Activated CD4-positive, alpha-beta T cell treated with anti-CD3 and anti-CD28 coated beads for 36 hours (primary cell): ENCODE measurements at places on chromosomes 4 and X.

- no peak for DNase-seq
Measured at GRCh38 chr4:71272976-71273375, 65.8 kb upstream of the SLC4A4 start.

- no peak for DNase-seq
Measured at GRCh38 chr4:156672492-156673305, 298.9 kb downstream of the PDGFC start.

GRCh38 chr4:99008051-99008450, 12.5 kb downstream of the METAP1 start:
- no peak for DNase-seq

DNA sequence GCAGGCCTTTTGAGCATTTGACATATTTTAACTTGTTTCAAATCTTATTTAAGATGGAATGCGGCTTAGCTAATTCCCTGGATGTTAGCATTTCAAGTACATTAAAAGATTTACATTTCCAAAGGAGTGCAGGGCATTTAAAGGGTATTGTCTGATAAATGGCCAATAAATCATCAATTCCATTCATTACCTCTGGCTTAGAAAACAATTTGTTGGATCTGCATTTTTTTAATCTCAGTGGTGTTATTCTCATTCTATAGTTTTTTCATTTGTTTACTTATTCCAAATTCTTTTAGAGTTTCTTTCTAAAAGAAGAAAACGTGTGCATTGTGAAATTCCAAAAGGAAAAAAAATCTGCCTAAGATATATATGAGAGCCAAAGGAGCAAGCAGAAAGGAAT, 1.3 kb upstream of the NLRP2B start:
- DNase-seq: no peak

DNA sequence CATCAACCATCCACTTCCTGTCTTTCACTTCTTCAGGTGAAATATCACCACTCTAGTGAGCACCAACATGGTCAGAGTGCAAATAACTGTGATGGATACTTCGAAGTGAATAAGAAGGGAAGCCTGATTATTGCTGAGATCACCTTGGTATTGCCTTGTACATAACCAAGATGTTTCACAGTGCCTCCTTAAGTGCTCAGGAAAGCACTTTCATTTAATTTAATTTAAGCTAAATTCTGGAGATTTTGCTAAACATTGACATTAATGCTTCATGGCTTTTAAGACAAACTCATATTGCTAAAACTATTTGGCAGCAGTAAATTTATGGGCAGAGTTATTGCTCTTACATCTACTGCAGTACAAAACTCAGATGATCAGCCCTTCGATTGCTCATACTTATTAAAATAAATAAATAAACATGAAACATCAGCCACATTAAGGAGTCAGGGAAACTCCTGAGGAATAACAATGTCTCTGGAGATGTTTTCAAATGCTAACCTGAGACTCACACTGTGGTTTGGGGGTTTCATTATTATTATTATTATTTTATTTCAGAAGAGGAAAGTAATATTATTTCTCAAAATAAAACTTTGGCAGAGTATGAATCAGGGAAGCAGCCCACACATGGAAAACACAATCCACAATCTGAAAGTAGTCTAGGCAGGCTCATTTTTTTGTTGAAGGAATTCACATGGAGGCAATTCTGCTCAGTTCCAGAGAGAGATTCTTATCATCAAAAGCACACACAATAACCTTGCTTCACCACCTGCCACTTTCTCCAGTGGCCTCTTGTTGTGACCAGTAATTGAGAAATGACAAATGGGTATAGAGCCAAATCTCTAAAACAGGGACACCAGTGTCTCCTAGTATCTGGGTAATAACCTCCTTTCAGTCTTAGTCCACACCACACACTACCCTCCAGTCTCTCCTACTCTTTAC, 344.2 kb downstream of the MAPK10 start:
- DNase-seq: no peak

DNA sequence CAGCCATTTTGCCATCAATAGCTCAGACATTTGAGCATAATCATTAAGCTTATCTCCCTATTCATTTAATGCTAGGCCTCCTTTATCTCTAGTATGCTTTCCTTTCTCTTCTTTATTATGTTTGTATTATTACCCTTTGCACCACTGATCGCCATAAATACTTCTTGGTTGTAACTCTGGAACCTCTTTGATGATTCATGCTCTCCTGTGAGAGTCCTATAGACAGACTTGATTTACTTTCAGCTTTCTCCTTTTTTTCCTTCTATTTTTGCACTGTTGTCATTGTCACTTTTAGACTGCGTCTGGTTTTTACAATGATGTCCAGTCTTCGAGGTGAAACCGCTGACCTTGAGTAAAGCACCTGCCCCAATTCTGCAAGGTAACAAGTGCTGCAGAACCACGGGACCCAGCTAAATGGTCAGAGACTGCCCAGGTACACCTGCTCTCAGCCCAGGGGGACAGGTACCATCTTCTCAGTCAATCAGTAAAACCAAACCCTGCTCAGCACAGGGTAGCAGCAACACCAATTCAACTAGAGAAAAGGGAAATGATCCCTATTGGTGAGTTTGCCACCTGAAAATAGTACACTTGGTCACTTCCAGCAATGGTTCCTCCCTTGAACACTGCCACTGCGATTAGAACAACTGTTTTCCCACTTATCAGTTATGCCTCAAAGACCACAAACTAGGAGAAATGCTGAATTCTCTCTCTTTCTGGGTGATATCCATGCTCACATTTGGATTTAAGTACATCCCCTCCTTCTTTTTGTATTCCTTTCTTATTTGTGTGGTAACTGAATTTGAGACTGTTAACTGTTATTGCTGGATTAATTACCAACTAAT, 125.1 kb downstream of the MAML3 start:
- no peak for DNase-seq

GRCh38 chr4:9781343-9782135, at the start of gene DRD5:
TSS of gene DRD5 (plus strand) at chr4:9781634. CDS start at chr4:9782030, 396 bp downstream.
- no peak for DNase-seq

DNA sequence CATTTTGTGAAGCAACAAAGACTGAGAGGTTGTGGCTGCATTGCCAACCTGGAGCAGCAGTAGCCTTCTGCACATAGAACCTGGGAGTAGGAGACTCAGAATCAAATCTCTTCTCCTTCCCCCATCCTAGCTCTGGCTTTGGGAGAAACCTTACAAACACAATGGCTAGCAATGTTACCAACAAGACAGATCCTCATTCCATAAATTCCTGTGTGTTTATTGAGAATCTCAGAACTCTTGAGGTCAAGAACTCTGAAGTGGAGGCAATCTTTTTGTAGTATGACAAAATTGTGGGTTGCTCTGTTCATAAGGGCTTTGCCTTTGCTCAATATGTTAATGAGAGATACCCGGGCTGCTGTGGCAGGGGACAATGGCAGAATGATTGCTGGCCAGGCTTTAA, 406.7 kb upstream of the SPANXN1 start:
- DNase-seq: no peak

- DNase-seq: no peak
Measured at GRCh38 chr4:131001371-131001770, 1905.4 kb downstream of the C4orf33 start.
